Epithelial cell of prostate (primary cell): ENCODE measurements at places on chromosomes 12 and 14.

DNA sequence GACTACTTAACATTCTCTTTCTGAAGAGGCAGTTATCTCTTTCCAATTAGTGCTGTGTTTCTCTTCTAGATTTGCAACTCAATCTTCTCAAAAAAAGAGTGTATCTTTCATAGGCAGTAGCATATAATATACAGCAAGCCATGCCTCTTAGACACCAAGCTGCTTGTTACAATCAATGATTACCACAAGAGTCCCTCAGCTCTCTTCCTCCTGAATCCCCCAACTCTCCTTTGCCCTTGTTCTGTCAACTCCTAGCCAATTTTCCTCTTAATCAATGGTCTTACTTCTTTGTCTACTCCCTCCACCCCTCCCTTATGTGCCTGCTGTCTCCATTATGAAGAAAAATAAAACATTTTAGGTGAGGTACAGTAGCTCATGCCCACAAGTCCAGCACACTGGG is 2.6 kb downstream of the TMTC1 start:
- no peak for DNase-seq

- no peak for DNase-seq
Observed at GRCh38 chr12:3418609-3419390, 72.2 kb upstream of the PRMT8 start.

DNA sequence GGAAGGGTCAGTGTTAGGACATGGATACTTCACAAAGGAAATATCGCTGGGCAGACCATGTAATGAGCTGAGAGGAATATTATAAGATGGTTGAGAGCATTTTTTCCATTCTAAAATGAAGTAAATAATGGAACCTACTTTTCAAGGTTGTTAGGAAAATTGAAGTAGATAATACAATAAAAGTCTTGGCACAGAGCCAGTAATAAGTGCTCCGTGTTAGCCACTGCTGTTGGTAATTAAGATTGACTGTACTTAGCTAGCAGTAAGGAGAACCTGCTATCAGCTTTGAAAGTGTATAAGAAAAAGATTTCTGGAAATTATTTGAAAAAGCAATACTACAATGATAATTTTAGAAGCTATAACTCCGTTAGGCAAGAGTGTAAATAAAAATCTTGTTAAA is 77.6 kb downstream of the SCAF11 start:
- no peak for DNase-seq

DNA sequence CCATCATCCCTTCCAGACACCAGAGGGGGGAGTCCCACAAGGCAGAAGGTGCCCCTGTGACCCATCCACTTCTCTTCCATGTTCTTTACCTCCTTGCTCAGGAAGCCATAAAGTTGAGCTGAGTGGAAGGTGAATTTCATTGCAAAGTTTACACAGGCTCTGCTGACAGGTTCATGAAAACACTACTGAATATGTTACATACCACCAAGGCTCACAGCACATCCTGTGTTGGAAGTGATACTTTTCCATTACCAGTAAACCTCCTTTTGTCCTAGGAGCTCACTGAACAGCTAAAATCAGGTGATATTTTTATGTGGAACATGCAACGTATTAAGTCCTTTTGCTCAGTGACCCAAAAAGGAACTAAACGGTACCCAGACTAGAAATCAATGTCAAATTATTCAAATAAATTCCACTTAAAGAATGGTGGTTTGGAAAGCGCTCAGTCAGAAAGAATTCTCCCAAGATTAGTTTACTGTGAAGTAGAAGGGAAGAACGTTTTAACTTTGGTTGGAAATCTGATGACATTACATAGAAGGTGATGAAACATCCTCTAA is 196.2 kb upstream of the NUDT4 start:
- DNase-seq, result no peak

- no peak for DNase-seq
Observed at GRCh38 chr12:112182499-112182898, 57.1 kb downstream of the TRAFD1 start.

DNA sequence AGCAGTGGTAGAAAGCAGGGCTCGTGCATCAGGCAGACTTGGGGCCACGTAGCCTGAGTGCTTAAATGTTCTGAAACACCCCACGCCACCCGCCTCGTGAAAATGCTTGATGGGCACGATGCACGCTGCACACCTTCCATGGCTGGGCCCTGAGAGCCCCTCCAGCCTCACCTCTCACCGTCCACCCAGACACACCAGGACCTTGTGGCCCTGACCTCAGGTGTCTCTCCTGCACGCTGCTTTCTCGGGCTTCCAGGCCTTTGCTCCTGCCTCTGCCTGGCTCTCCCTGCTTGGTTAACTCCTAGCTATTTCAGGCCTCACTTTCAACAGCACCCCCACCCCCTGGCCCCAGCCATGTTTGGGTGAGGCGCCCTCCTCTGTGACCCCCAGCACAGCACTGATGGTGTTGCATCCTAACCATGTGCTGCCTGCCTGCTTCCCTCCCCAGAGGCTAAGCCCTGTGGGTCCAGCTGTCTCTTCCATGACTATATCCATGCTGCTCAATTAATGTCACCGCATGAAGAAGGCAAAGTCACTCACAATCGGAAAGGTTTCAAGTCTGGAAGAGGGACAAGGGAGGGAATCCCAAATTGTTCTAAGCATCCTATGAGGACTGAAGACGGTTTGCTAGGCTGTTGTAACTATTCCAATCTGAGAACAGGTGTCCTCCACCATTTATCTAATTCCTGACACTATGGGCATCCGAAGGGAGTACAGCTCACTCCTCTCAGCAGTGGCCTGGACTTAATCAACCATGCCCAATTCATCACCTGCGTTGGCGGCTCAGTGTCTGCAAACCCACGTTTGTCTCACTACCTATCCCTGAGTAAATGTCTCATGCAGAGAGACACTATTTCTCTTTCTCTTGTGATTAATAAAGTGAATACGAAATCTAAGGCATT is 82.2 kb downstream of the CCDC88C start:
- no peak for DNase-seq
